ENCODE measurements at places on chromosomes 7 and 10.

DNA sequence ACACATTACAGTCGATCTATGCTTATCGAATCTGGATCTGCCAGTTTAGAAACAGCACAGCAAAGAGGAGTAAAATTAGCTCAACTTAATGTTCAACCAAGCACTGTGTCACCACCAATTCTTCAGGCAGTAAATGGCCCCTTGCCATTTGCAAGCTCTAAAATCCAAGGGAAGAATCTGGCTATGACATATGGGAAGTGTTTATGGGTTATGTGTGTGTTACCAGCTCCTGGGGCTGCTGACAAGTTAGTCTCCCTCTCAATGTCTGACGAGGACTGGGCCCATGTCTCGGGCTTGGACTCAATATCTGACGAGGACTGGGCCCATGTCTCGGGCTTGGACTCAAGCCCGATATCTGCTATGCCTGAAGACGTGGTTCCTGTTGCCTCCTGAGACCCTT is 5.7 kb upstream of the ITIH2 start:
- DNase-seq = no peak

GRCh38 chr7:66682350-66683093 is 53.8 kb downstream of the KCTD7 start:
- DNase-seq = no peak

GRCh38 chr7:148242294-148242821 is 348.2 kb upstream of the C7orf33 start:
- peak; percentile 49 for DNase-seq

- DNase-seq = no peak
These were observed 74.2 kb upstream of the RHOBTB1 start for GRCh38 chr10:61018146-61018545.

GRCh38 chr7:158572000-158572828 is 15.4 kb downstream of the PTPRN2 start:
- no peak for DNase-seq

DNA sequence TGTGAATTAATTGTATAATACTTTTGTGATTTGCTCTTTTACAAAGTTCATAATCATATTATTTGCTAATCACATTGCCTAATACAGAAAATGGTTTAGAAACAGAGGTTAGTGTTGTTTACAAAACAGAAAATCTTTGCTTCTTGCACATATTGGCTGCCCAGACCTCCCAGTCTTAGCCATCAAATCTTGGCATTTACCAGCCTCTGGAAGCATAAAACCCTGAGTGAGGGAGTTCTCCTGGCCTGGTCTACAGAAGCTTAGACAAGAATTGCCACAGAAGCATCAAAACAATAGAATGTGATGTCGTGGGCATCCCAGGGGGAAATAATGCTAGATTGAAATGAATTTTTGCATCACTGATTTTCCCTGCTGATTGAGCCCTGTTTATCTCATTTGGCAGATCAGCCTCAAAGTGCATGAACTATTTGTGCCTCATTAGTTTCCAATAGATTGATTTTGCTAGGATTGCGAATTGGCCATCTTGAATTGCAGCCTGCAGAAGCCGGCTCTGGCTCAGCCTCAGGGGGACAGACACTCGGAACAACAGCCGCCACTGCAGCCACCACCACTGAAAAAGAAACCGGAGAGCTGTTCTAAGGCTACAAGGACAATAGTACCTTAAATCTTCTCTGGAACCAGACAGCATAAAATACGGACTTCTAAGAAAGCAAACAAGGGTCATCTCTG is 11.1 kb upstream of the SORBS1 start:
- DNase-seq = no peak

GRCh38 chr10:109922976-109923921 is at the start of gene XPNPEP1:
Gene XPNPEP1, minus strand, starts transcription at chr10:109923511. Its CDS starts 78 bp downstream, at chr10:109923433.
- peak; percentile 75 for DNase-seq

DNA sequence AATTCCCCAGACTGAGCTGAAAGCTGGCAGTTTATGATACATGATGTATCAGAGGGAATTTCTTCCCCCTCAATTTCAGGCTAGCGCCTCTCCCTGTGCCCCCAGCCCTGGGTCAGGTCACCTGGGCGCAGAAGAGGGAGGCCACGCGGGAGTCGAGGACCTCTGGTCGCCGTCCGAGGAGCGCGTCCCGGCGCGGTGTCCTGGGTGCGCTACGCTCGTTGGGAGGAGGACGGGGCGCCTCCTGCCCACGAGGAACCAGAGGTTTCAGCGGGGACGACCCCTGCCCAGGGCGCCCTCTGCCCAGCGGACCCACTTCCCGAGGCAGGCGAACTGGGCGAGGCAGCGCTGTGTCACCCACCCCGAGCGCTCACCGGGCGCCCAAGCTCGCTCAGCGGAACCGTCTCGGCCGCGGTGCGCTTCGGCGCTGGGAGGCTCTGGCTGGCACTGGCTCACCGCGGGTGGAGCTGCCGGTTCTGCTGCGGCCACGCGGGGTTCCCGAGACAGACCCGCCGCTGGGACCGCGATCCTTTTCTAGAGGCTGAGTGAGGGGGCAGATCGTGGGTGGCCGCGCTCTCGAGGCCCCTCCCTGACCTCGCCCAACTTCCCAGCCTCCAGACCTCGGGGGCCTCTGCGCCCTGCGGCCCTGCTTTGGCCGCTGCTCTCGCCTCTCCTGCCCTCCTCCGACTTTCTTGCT is at the start of gene FAM237B:
TSS of gene FAM237B (minus strand) at position 504 of the 694 bp plus-strand sequence. CDS start 1,556 bp downstream, outside the sequence.
- no peak for DNase-seq

DNA sequence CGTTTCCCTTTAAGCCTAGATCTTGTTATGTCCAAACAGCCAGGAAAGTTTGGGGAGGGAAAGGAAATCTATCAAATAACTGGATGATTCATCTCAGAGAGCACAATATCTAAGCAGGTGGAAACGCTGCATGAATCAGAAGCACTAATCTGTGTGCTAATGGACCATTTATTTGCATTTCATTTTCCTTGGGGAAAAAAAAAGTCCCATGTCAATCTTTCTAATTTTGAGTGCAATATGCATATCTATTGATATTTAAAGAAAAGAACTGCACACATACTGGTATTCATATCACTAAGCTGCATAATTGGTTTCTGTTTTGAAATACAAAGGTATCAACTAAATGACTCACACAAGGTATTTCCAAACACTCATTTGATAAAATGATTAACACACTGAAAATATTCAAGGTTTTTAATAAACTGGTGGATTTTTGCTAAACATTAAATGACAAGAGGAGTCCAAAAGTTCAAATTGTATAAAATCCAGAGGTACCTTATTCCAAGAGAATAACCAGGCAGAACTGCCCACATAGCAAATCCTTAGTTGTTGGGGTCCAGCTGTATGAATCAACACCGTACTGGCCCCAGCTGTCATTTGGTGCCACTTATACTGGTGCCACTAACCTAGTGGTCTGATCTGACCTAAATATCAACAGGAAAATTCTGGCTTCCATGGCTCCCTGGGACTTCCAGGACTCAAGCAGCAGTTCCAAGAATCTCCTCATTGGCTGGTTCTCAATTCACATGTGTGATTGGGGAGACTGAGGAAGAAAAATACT is 122.2 kb upstream of the SP4 start:
- DNase-seq = no peak

All from NCI-H446 (cell line).